ENCODE measurements at places on chromosomes 4 and X. TPM values are rescaled to one million over a fixed set of nuclear protein-coding genes. Genes with fewer than 3 reads are reported as not detected.

DNA sequence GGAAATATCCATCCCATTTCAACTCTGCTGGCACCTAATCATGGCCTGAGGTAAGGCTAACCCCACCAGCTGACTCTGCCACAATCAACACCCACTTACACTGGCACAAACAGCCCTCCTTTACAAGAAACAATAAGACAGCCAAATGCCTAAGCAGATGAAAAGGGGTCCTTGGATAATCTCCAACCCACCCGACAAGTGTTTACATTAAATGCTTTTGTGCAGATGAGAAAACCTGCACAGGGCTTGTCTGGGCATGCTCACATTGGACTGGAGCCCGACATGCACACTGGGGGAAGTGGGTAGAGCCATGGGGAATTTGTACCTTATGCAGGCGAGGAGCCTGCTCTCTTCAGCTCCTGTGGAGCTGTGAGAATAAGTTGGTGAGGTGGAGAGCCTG is 138.9 kb upstream of the ITM2A start:
- DNase-seq: no peak

- DNase-seq: no peak
Observed at GRCh38 chrX:130741584-130741983, 161.4 kb downstream of the ENOX2 start.

- DNase-seq: no peak
Observed at GRCh38 chr4:153950100-153950979, 161.5 kb upstream of the SFRP2 start.

AMTN gene
- total RNA-seq: not detected

- DNase-seq: no peak
Observed at GRCh38 chr4:154623995-154624394, 11.5 kb upstream of the FGG start.

ENPEP gene
- total RNA-seq: 1.4 TPM

GRCh38 chr4:156475322-156475721 is 496.3 kb downstream of the PDGFC start:
- peak; percentile 72 for DNase-seq

IL3RA gene
- total RNA-seq: not detected

USP53 gene
- 34.4 TPM for total RNA-seq

DNA sequence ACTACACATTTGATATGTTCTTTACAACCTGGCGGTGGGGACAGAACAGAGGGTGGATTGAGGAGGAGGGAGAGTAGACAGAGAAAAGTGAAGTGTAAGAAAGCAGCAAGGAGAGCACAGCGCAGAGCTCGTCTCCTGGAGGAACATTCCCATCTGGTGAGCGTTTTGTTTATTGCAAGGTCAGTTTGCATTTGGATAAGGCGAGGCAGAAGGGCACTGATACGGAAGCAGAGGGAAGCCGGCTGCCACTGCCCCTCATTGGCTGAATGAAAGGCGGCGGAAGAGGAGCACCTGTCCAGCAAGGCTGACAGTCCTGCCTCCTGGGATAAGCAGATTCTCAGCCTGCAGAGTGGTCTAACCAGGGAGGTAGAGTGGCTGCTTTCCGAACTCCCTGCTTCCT is 83.2 kb downstream of the GPR143 start:
- no peak for DNase-seq

SRPX gene
- total RNA-seq: 43.2 TPM

GRCh38 chr4:1470393-1470670 is 64.1 kb upstream of the NKX1-1 start:
- no peak for DNase-seq

DNA sequence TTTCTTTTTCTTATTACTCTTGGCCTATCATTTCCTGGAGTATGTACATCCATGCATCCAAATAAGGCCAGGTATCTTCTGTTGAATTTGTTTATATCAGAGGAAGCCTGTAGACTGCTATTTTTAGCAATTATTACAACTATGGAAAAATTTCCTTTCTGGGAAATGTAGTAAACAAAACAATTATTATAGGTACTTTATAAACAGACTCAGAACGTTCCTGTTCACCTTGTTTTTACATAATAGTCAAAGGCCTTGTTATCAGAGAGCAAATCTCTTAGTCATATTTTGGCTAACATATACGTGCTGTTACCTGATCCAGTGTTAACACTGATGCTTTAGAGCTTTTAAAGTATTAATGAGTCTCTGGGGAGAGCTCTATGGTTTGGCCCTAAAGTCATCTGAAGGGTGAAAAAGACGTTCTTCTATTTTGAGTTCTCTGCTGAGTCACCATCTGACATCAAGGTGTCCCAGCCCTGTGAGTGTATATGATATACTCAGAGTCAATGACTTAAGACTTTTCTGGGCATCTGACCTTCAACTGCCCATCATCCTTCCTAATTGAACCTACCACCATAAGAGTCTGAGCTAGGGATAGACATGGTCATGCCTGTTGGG is 7.3 kb downstream of the SPARCL1 start:
- DNase-seq: no peak

GRCh38 chrX:77622233-77622632 is 163.8 kb downstream of the ATRX start:
- DNase-seq: no peak

DNA sequence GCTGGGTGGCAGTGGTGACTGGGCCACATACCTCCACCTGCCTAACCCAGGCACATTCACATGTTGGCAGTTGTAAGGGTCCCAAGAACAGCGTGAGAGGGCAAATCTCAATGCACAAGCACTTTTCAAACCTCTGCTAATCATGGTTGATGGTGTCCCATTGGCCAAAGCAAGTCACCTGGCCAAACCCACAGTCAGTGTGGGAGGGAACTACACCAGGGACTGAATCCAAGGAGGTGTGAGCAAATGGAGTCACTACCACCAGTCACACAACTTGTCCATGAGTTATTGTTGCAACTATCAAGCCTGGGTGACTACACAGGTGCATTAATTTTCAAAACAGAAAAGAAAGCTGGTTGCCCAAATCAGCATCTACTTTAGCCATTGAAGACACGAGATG is 260.1 kb downstream of the BCOR start:
- no peak for DNase-seq

DNA sequence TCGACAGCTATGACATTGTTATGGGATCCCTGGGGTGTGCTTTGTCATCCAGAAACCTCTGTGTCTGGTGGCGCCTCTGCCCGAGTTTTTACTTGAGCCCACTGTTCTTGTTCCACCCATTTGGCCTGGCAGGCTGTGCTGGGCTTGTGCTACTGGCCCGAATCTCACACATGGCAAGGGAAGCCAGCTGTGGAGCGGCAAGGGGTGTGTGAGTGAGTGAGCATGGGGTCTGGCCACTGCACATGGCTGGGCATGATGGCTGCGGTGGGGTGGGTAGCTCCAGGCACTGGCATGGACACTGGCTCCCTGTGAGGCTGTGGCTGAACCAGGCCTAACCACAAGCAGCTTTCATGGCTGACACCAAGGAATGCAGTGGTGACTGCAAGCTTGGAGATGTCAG is 89.2 kb downstream of the DACH2 start:
- peak; percentile 0 for DNase-seq

- no peak for DNase-seq
Observed at GRCh38 chrX:129108936-129109335, 414.4 kb downstream of the SMARCA1 start.

GRCh38 chrX:136015016-136015415 is 29.8 kb downstream of the SLC9A6 start:
- no peak for DNase-seq

- DNase-seq: peak; percentile 64
Observed at GRCh38 chr4:82739287-82740190, 59.1 kb downstream of the SCD5 start.

DNA sequence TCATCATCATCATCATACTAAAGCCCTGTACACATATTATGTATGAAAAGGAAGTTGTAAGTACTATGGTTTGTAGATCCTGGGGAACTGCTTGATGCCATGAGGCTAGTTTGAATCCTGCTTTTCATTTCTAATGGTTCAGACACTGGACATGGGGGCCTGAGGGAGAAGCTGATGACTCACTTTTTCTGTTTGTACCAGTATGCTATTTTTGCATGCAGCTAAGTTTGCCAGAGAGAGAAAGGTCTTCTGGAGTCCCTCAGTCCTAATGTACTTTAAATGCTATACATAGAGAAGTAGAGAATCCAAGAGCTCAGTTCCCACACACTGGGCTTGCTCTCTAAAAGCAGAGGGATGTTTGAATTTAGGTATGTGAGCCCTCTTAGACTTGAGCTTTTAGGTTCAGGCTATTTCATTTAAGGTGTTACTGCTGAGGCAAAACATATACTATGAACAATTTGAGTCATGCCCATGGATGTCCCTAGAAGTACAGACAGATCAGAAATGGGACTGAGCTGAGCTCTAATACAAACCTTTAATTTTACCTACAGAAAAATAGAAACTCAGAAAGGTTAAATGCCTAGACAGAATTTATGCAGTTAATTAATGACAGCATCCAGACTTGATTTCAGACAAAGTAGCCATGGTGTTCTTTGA is 17.6 kb upstream of the HS3ST1 start:
- peak; percentile 53 for DNase-seq

DNA sequence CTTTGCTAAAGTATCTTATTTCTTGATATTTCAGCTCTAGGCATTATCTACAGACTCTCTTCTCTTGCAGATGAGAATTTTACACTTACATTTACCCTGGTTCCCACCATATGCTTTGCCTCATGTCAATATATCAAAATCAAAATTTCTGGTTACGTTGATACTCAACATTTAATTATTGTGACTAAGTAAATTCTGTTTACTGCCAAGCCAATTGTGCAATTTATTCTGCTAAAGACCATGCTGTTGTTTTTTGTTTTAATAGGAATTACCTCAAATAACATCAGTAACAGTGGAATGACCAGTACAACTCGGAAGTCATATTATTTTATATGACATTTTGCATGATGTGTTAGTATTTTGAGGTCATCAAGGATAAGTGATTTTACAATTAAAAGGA is 125.5 kb downstream of the IL15 start:
- no peak for DNase-seq

DNA sequence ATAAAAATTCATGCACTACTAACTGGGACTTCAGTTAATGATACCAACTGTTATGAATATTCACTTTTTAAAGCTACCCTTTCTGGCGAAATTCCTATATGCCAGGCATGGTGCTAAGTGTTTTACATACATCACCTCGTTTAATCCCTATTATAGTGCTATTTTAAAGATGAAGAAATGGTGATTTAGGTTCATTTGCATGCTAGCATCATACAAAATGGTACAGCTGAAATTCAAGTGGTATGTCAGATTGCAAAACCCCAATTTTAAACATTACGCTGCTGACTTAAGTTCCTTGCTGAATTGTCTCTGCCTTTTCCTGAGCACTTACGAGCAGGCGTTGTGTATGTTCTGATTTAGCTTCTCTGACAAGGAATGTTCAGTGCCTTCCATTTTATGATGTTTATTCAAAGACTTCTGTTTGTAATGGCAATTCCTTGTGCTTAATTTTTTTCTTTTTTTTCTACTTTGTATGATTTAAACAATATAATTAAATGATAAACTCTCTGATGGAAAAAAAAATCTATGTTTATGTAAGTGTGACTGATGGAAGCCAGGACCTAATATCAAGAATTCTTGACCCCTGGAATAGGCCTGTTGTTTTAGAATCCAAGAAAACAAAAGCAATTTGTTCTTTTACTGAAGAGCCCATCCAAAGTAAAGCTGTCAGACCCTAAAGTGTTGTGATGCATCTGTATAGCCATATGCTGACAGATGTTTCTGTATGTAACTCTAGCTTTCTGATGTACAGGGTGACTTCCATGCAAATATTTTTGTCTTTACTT is 148.1 kb downstream of the PCDH7 start:
- DNase-seq: no peak

GRCh38 chr4:7805533-7806337 is 133.9 kb downstream of the AFAP1 start:
- DNase-seq: peak; percentile 55

TMEM144 gene
- total RNA-seq: 11.7 TPM

DNA sequence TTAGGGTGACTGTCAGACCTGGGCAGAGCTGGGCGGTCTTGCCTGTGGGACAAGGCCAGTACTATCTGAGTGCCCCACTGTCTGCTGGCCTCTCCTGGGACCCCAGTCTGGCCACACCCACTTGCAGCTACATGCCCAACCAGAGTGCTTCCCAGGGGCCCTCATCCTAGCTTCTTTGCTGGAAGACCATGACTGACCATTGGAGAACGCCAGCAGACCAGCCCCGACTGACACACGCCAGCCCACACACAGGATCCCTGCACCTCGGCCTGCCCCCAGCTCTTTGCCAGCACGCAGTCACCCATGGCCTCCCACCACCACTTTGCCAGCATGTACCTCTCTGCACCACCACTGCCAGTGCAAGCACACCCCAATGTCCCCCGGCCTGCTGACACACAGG is 585.7 kb downstream of the ZNF674 start:
- no peak for DNase-seq

DNA sequence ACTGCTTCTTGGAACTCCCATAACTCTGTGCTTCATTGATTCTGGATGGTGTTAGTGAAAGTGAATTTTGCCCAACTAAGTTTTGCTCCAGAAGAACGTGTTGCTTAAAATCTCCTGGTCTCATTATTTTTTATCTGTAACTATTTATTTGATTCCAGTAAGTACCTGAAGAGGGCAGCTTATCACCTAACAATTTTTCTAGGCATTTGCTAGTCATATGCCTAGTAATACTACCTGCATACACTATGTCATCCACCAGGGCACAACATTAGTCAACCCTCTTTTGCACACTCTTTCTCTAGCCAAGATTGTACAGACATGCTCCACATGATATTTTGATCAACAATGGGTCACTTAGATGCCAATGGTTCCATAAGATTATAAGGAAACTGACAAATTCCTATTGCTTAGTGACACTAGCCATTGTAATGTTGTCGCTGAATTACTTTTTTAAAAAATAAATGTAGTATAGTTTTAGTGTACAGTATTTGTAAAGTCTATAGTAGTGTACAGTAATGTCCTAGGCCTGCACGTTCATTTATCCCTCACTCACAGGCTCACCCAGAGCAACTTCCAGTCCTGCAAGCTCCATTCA is 499.9 kb upstream of the AADAT start:
- no peak for DNase-seq

GRCh38 chrX:20857746-20858145 is 516.5 kb upstream of the CNKSR2 start:
- DNase-seq: peak; percentile 3

DCAF8L2 gene
- not detected for total RNA-seq

BEND4 gene
- total RNA-seq: not detected

GRCh38 chr4:160375772-160376452 is 1273.0 kb downstream of the RAPGEF2 start:
- DNase-seq: peak; percentile 35

- no peak for DNase-seq
Observed at GRCh38 chrX:71439420-71439819, 73.3 kb downstream of the TAF1 start.

GASK1B gene
- 75.9 TPM for total RNA-seq

- peak; percentile 22 for DNase-seq
Observed at GRCh38 chr4:165461159-165461821, 82.5 kb downstream of the CPE start.
